ENCODE measurements at places on chromosomes 5 and 9.

DNA sequence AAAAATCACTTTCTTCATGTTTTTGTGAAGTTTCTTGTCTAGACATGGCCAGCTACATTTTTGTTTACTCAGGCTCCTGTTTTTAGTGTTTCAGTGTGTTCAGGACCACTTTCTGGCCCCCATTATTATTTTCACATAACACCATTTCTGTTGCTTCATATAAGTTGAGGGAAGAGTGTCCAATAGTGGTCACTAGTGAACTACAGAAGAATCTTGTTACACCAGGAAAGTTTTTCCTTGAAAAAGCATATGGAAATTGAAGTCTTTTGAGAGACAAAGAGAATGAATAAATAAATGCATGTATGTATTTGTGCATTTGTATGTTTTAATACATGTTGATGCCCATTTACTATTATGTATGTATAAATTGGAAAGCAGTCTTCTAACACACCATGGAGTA, 3.8 kb downstream of the ADAMTSL1 start:
- DNase-seq = no peak

DNA sequence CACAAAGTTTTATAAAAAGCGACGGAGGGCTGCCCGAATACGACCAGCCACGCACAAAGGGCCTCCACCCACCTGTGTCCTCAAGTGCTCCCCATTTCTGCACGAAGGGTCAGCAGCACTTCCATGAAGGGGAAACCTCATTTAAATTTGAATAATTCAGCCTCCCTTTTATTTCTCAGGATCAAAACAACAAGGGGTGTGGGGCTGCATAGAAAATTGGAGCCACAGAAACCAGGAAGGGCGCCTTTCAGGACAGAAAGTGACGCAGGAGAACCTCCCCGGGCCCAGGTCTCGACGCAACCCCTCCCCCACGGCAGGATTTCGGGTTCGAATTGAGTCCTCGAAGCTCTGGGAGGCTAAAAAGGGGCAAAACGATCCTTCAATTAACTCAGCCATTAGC, 2.1 kb downstream of the NRARP start:
- DNase-seq = no peak

GRCh38 chr9:95981761-95982390, 106.4 kb downstream of the ERCC6L2 start:
- DNase-seq = no peak

DNA sequence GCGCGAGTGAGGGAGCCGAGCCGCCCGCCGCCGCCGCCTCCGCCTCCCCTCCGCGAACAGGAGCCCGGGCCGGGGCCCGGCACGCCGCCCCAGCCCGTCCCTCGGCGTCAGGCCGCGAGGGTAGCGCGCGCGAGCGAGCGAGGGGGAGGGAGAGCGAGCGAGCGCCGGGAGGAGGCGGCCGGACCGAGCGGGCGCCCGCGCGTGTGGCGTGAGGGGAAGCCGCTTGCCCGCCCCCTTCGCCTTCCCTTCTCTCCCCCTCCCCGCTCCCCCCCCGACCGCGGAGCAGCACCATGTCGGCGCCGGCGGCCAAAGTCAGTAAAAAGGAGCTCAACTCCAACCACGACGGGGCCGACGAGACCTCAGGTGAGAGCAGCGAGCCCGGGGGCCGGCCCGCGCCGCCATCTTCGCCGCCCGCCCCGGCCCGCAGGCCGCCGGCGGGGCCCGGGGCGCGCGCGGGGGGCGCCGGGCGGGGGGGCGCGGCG, 312 bp downstream of the SET start:
- no peak for DNase-seq

DNA sequence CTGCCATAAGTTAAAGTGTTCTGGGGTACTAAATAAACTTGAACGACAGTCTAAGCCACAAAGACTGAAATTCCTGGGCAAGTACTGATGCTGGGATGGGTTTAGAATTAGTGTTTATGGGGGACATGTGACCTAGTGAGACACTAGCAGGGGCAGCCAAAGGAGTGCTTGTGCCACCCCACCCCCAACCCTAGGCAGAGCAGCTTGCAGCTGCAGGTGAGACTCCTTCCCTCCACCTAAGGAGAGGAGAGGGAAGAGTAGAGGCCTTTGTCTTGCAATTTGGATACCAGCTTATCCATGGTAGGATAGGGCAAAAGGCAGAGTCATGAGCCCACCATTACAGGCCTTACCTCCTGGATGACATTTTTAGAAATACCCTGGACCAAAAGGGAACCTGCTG, 28.7 kb upstream of the PDE4D start:
- no peak for DNase-seq

DNA sequence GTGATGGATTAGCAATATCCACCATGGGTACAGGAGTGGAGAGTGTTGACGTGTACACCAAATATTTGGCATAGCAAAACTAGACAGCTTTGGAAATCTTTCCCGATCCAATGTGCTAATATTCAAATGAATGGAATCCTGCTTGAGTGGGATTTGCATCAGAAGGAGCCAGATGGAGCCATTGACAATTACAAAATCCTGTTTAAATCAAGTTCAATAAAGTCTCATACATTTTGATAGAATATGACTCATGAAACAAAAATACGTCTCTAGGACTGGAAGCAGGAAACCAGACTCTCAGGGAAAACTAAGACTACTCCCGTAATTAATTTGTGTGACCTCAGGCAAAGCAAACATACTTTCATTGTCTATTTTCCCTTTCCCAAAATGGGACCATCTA, 13.0 kb downstream of the TNC start:
- no peak for DNase-seq

GRCh38 chr9:98993570-98993945, 49.9 kb downstream of the COL15A1 start:
- no peak for DNase-seq

- no peak for DNase-seq
Observed at GRCh38 chr5:138438003-138438723, 694 bp upstream of the REEP2 start.

DNA sequence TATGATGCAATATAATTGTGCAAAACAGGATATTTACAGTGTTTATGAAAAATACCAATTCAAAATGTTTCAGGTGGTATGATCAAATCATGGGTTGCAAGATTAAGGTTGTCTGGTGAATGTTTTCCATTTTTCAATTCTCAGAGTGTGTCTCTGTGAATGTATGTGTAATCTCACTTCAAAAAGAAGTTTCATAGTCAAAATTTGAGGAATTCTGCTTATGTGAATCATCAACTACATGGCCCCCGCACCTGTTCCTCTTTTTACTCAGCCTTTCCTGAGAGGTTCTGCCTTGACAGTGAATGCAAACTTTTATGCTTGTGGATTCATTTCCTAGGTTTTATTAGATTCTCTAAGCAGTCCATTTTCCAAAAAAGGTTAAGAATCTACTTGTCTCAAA, 32.1 kb downstream of the KCTD16 start:
- DNase-seq = no peak

DNA sequence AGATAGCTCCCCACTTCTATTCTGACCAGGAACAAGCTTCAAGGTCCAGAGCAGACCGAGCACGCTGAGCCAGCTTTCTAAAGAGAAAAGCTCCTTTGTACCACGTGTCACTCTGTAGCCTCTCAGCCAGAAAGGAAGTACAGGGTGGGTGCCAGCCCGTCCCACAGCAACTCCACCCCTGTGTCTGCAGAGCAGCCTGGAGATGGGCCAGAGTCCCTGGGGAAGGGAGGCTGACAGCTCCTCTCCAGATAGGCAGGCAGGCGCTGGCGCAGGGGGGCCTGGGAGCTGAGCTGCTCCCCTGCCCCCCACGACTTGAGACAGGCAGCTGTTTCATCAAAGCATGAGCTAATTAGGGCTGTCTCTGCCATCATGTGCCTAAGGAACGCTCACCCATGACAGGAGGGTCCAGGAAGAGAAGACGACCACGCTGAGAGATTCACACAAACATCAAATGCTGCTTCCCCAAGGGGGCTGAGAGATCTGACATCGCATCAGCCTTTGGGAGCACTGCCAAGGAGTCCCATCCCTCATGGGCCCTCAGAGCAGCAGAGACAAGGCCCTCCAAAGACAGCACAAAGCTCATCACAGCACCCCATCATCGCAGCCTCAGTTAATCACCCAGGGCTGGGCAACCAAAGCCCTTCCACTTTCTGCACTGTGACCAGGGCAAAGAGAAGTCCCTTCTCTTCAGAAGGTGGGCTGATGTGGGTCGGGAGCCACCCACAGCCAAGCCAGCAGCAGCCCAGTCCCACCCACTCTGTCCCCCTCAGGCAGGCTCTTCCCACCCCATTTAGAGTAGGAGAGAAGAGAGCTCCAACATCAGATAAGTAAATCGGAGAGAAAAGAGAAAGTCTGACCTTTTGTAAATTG, 78.5 kb upstream of the LRRTM2 start:
- DNase-seq = no peak

GRCh38 chr9:134948149-134948548, 30.4 kb upstream of the FCN1 start:
- DNase-seq = no peak

- no peak for DNase-seq
Observed at GRCh38 chr5:129096382-129096991, 1.9 kb downstream of the ISOC1 start.

DNA sequence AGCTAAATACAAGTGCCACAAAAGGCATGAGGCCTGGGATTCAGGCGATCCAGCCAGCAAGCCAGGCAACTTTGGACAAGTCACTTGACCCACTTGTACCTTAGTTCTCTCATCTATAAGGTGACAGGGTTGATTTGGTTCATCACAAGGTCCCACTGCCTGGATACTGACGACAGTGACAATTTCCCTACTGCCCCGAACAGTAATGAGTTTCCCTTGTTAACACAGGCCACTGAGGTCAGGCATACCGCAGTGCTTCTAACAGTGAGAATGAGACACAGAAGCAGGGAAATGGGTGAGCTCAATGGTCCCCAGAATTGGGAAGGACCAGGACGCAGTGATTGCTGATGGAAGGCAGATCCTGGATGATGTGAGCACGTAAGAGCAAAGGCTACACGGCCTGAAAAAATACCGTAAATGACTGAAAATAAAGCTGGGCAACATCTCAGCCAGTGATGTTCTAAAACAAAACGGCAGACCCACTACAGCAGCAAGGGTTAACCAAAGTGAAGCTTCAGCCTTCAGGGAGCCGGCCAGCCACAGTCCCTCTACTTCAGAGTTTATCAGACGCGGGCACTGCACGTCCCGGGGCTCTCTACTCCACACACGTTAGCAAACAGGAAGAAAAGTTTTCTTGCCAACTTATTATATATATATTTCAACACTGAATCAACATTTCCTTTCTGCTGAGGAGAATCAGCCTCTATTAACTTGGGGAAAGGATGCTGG, 846 bp downstream of the MGAT1 start:
- no peak for DNase-seq

DNA sequence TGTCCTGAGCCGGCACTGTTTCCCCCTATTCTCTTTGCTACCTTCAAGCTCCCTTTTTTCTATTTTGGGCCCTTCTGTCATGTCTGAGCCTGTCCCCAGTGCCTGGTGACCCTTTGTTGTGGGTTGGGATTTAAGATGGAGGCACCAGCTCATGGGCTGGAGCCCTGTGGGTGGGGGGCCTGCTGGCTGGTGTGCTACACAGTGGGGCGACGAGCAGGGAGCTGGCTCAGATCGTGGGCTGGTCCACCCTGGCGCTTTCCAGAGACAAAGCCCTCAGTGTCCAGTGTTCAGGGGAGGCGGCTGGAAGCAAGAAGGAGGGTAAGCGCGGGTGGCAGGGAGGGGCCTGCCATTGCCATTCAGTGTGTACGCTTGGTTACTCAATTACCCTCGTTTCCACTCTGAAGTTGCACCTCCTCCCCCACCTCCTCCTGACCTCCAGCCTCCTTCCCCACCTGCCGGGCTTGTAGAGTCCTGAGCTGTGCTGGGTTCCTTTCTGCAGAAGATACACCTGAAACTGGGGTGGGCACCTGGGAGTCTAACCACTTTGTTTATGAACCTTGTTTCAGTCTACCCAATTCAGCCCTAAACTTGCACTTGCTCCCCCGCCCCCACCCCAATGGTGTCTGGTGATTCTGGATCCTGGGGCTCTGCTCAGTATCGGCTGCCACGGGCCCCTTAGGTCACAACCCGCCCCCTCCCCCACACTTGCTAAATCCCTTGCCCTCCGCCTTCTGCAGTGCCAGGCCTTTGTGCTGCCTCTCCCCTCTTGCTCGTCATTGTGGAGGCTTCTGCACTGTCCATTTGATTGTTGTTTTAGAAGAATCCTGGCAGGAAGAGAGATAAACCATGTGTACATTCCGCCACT, 49.9 kb downstream of the MVB12B start:
- no peak for DNase-seq
